Neural progenitor cell (in vitro differentiated cells): ENCODE measurements at places on chromosomes 1 and 21.

- no peak for DNase-seq
Measured at GRCh38 chr21:46181953-46182547, 2.2 kb downstream of the SPATC1L start.

DNA sequence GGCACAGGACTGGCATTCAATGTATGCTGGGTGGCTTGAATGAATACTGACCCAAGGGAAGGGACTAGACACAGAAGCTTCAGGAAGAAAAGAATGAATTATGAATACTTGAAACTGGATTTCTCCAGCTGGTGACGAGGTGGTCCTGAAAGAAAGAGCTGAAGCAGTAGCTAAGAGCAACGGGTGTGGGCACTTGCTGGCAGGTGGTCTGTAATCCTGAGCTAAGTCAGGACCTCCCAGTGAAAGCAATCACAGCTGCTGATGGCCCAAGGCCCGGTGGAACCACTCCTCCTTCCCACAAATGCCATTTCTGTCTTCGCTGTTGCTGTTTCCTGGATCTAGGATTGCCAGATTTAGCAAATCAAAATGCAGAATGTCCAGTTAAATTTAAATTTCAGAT is 47.0 kb downstream of the NEK2 start:
- peak; percentile 65 for DNase-seq

- no peak for DNase-seq
Measured at GRCh38 chr1:204711103-204711946, 25.8 kb upstream of the LRRN2 start.

DNA sequence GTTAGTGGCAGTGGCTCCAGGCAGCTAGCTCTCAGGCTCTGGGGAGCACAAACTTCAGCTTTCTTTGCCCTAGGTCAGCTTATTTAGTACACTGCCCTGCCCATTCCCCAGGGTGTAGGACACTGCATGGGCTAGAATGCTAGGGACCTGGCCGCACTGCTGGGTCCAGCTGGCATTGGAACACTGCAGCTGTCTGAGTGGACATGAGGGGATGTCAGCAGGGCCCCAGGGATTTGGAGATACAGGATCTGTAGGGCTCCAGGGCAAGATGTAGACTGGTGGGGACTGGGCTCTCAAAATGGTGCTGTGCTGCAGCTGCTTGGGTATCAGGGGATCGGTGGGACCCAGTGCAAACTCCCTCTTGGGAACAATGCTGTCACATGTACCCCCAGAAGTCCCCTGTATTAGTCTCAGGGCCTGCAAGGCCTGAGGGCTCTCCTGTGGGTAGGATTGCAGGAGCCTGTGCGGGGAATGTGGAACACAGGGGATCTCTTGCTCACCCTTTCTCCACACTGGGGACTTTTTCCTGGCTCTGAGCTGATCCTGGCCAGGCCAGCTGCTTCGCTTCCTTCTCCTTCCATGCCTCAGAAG is 25.2 kb upstream of the TTC22 start:
- no peak for DNase-seq

DNA sequence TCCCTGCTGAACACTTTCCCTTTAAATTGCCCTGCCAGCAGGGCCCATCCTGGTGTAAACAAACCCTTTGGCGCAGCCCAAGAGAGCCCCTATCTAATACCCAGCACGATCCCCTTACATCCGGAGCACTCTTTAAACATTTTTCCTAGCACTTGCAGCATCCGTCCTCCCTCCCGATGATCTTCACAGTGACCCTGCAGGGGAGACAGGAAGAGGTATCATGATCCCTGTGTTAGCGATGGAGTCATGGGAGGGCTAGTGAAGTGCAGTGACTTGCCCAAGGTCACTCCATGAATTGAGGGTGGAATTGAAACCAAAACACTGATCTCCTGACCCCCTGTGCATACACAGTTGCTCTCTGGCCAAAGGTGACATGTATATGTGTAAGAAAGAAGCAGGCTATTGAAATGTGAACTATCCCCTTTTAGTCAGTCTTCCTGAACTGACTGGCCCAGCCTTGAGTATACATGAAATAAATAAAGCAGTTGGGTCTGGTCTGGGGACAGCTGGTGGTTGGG is 9.8 kb upstream of the KCNQ4 start:
- no peak for DNase-seq
